ENCODE measurements at places on chromosomes 2 and 18.

GRCh38 chr2:53512071-53512826 lies 255.4 kb upstream of the CHAC2 start:
- no peak for DNase-seq

- DNase-seq = no peak
Measured at GRCh38 chr18:25456334-25457010, 104.5 kb upstream of the ZNF521 start.

DNA sequence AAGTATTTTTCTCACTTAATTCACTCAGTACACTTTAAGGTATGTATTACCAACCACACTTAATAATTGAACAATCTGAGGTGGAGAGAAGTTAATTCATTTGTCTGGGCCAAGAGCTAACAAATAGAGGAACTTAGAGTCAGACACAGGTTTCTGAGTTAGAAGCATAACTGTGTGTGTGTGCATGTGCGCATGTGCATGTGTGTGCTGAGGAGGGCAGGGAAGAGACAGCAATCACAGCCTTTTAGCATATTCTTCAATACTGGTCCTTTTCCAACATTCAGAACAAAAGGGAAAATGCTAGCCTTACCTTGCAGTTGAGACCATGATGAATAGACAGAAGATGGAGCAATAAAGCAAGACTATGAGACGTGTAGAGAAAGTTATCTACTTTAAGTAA lies 136.2 kb upstream of the ATP5MC3 start:
- DNase-seq = no peak

DNA sequence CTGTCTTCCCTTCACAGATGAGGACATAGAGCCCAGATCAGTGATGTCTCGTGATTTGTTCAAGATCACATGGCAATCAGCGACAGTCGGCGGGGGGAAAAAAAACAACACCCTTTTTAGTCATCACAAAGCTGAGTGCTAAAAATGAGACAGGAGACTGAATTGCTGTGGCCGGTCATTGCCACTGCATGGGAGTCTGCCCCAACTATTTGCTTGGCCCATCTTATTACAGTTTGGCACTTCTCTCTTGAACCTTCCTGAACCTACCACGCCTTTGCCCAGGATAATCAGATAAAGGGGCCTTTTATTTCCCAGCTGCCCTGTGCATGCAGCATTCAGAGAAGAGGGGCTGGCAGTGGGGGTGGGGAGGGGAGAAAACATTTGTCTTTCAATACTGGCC lies 42.7 kb downstream of the SETBP1 start:
- no peak for DNase-seq

GRCh38 chr2:75592030-75592429 lies 31.3 kb upstream of the EVA1A start:
- no peak for DNase-seq

- no peak for DNase-seq
Measured at GRCh38 chr2:37653805-37654378, 17.6 kb downstream of the CDC42EP3 start.

- no peak for DNase-seq
Measured at GRCh38 chr2:118197011-118197675, 108.9 kb downstream of the INSIG2 start.

DNA sequence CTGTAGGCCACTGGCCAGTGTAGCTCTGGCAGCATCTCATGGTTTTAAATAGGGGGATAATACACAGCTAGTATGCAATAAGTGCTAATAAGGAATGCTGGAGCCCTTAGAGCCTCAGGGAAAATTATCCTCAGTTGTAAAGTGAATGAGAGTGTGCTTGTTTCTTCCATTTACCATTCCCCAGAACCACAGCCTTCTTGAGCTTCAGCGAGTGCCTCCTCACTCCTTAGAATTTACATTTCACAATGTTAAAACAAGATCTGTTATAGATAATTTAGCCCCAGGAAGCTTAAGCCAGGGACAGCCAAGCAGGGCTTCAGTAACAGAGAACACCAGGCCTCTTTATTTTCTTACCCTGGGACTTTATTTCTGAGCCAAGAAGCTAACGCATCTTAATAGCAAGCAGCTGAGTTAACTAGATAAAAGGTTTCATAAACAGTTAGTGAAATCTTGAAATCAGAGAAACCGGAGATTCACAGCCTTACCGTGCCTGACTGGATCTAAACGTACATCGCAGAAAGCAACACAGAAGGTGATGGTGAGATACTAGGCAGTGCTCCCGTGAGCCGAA lies 535.2 kb downstream of the TDRD15 start:
- DNase-seq = no peak

GRCh38 chr2:196123679-196124373 lies 47.6 kb downstream of the STK17B start:
- DNase-seq = no peak

DNA sequence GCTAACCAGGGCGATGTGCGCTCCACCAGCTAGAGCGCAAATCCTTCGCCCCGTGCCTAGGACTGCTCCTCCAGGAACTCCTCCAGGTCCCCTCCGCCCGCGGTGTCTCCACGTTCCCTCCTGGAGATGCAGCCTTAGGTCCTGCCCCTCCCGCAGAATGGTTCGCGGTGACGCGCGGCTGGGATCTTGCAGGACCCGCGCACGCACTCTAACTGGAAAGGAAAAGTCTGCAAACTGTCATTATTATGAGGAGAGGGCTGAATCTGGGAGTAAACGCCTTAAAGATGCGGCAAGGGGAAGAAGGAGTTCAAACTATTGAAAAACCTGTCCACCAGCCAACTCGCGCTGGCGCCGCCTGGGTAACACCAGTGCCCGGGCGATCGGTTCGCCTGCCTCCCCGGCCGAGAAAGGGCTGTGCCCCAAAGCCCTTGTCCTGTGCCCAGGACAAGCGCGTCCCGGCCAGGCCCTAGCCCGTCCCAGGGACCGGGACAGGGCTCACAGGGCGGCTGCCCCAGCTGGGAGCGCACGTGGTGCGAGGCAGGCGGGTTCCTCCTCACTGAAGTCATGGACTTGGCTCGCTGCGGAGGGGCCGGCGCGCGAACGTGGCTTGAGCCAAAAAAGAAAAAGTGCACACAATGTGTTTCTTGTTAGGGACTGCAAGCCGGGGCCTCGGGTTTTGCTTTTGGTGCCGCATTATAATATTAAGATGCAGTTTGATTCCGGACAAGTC lies 5.5 kb upstream of the ID2 start:
- DNase-seq = no peak

GRCh38 chr2:108835040-108835439 lies 48.5 kb downstream of the CCDC138 start:
- no peak for DNase-seq

DNA sequence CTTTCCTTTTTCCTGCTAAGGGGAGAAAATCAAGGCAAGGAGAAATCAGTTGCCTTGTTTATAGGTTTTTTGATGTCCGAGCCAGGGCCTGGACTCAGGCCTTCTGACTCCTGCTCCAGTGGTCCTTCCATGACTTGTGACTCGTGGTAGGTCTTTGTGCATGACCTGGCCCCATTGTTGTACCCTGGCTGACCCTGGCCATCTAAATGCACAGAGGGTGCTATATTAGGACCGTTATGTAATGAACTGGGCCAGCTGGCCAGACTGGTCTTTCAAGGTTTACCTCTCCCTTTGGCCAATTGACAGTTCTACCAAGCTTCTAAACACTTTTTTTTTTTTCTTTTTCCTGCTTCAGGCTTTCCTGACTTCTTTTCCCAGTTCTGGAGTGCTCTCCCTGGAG lies 81.1 kb downstream of the SETBP1 start:
- no peak for DNase-seq

DNA sequence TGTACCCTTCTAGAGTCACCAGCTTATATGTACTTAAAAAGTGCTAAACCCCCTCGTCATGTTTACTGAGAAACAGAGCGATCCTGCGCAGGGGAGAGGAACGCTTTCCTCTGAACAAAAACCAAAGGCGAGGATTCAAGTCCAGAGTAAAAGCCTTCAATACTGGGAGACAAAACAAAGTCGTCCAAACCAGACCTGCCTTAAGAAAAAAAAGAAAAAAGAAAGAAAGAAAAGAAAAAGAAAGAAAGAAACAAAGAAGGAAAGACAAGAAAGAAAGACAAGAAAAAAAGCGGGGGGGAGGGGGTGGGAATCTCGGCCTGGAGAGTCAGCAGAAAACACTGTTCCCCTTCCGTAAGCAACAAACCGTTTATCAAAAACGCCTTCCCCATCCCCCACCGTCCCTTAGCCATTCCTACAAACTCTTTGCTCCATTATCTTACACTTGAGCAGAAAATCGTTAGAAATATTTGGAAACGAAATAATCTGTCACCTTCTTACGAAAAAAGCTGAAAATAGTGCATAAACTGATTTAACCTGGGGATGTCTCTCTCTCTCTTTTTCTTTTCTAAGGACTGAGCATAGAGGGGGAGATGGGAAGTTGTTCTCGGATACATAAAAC lies 3.3 kb downstream of the PTGR3 start:
- no peak for DNase-seq

DNA sequence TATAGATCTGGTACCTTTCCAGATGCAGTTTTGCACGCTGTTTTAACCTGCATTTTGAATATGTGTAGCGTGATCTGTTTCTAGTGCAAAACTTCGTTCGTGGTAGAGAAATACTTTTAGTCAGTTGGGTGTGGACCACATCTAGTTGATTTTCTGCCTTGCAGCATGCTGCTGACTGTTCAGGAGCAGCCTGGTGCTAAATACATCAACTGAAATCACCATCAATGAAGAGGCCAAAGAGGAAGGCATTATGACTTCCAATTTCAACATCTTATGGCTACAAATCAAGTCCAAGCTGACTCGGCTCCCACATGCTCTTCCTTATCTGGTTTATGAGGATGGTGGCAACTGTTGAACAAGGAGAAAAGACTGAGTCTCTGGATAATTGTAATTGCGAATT lies 298.5 kb downstream of the ZNF521 start:
- no peak for DNase-seq

- no peak for DNase-seq
Measured at GRCh38 chr2:136929531-136929930, 164.2 kb downstream of the THSD7B start.

- no peak for DNase-seq
Measured at GRCh38 chr2:97831121-97831520, 117.7 kb downstream of the ZAP70 start.

GRCh38 chr2:165757906-165758675 lies 36.0 kb downstream of the GALNT3 start:
- DNase-seq = no peak

DNA sequence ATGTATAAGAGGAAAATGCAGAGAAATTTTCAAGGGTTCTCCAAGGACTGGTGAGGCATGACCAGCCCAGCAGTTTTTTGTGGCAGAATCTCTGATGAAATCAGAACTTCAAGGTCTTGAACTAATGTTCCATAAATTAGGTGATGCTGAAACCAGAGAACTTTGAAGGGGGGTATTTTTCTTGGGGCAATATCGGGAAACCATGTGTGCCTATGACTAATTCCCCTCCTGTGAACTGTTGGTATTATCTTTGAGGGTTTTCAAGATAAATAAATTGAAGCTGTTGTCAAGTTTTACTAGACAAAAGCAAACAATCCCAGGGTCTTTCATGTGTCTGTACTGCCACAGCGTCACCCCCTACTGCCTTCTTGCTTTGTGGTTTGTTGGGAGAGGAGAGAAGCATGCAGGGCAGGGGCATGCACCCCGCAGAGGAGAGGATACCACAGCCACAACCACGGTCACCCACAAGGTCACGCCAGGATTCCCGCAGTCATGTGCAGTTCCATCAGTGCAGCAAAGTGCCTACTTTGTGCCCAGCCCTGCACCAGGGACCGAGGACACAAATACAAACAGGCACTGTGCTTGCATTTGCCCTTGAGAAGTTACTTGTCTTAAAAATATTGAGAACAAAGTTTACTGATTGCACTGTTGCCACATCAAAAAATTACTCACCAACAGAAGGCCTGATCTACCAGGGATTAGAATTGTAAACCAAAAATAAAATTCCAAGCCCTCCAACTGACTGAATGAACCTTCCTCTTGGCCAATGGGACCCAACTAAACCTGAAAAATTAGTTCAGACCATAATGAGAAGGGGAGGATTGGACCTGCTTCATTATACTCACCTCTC lies 413.3 kb upstream of the TRIB2 start:
- peak; percentile 31 for DNase-seq

DNA sequence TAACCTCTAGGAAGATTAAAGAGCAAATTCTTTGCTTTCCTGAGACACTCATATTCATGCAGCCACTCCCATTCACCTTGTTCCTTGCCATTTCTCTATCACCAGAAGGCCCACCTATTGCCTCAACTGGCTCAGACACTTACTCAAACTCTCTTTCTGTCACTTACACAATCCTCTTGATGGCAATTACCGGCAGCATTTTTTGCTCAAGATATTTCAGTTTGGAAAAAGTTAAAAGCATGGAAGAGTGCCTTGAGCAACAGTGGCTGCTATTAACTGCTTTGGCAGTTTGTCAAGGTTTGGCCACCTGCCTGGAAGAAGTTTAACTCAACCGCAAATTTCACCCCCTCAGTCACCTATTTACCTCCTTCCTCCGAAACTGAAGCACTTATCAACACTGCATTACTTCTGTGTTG lies 1104.0 kb upstream of the PIK3C3 start:
- DNase-seq = no peak

GRCh38 chr18:31204166-31204565 lies 41.5 kb upstream of the DSC1 start:
- DNase-seq = no peak

- no peak for DNase-seq
Measured at GRCh38 chr2:75580606-75581005, 19.9 kb upstream of the EVA1A start.

DNA sequence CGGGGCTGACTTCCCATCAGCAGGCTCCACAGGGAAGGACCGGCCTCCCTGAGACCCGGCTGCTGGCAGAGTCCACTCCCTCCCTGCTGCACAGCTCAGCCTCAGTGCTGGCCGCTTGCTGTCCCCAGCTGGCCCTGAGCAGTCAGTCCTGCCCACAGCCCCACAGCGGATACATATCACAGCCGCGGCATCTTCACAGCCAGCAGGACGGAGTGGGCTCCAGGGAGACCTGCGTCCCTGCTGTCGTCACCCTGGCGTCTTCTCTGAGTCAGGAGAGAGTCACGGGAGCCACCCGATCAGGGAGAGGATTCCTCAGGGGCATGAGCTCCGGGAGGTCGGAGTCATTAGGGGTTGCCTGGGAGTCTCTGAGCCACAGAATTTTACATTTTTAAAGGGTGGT lies 13.1 kb upstream of the SNTG2 start:
- DNase-seq = no peak

DNA sequence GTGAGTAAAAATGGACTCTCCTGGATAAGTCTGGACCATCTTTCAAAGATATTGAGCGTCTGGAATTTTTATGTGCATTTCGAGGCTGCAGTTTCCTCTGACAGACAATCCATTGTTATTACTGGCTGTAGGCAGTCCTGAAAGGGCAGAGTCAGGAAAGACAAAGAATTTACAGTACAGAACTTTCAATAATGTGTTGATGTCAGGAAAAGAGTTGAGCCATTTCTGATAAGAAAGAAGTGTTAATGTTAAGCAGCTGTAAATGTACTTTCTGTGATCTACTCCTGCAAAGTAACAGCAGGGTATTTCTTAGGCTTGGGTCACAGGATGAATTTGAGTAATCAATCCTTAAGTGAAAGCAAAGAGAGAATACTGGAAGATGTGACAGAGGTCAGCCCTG lies 29.8 kb downstream of the TSPYL6 start:
- no peak for DNase-seq

GRCh38 chr2:195805283-195805976 lies 148.4 kb downstream of the SLC39A10 start:
- no peak for DNase-seq

- DNase-seq = no peak
Measured at GRCh38 chr2:65727816-65728215, 295.4 kb upstream of the SPRED2 start.

GRCh38 chr2:28600181-28600580 lies 104.3 kb downstream of the PLB1 start:
- DNase-seq = no peak
